Osteoblast (primary cell): ENCODE measurements at places on chromosomes 2 and 18. TPM values are rescaled to one million over a fixed set of nuclear protein-coding genes. Genes with fewer than 3 reads are reported as not detected.
A peak's percentile ranks its signal among the peaks of the same experiment; 100 is the strongest.

The CCDC68 gene
- total RNA-seq = 9.0 and 13.3 TPM in 2 replicates

DNA sequence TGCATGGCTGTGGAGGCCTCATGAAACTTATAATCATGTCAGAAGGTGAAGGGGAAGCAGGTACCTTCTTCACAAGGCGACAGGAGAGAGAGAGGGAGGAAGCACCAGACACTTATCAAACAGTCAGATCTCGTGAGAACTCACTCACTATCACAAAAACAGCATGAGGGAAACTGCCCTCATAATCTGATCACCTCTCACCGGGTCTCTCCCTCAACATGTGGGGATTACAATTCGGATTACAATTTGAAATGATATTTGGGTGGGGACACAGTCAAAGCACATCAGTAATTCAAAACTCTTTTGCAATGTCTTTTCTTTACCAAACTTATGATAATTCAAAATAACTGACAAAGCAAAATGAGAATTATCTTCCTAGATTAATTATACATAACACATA lies 8.5 kb upstream of the CCDC68 start:
- no peak for DNase-seq

The PFN4 gene
- total RNA-seq = 0.88 TPM in 1 of 2 replicates, not detected in the other

- no peak for DNase-seq
Measured at GRCh38 chr18:55688030-55688429, 100.0 kb upstream of the TCF4 start.

The MAP2 gene
- 2.1 and 2.2 TPM in 2 replicates for total RNA-seq

The UPP2 gene
- total RNA-seq = not detected in 2 replicates

The CYBRD1 gene
- total RNA-seq = 338 and 514 TPM in 2 replicates

The VAMP5 gene
- 21.8 and 27.1 TPM in 2 replicates for total RNA-seq

The GALNT14 gene
- total RNA-seq = not detected in 2 replicates

The TBR1 gene
- under 0.01 TPM in 1 of 2 replicates, not detected in the other for total RNA-seq

DNA sequence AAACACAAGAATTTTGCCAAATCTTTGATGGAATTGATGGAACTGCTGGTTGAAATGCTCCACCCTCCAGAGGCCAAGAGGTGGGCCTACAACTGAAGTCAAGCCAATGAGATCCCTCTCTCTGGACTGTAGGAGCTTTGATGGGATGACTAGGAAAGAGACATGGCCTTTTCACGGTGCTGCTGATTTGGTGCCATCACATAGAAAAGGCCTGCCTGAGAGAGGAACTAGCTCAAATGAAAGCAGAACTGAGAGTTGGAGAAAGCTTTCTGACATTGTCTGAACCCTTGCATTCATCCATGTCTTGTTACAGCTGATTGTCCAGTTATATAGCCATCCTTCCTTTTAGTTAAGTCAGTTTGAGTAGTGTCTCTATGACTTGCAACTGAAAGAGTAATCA lies 283.8 kb upstream of the LYPD1 start:
- no peak for DNase-seq

- DNase-seq = no peak
Measured at GRCh38 chr18:3916082-3916481, 466.1 kb downstream of the TGIF1 start.

The IL37 gene
- total RNA-seq = not detected in 2 replicates

DNA sequence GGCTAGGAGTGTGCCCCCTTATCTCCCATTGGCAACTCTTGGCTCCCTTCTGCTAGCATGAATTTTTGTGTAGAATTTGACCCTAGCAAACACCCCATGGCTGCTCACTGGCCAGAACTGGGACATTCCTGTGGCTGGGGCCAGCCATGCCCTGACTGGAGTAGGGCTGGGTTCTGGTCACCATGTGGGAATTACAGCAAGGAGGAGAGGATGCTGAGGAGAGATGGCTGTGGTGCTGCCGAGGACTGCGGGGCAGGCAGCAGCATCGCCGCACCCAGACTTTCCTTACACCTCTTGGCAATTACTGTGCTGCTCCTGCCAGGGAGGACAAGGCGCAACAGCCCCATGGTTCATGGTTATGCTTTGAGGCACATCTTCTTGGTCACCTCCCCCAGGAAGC lies 12.7 kb downstream of the KCNF1 start:
- peak; percentile 77 for DNase-seq

The GRHL1 gene
- total RNA-seq = 0.29 and 0.36 TPM in 2 replicates

GRCh38 chr2:169806586-169806985 lies 7.9 kb downstream of the SSB start:
- no peak for DNase-seq

The ARHGAP28 gene
- total RNA-seq = 23.9 and 24.2 TPM in 2 replicates

GRCh38 chr2:179981085-179981484 lies 26.0 kb downstream of the CWC22 start:
- DNase-seq = peak; percentile 44

GRCh38 chr2:191970867-191971266 lies 124.0 kb upstream of the CAVIN2 start:
- no peak for DNase-seq

- DNase-seq = no peak
Measured at GRCh38 chr2:40859617-40860016, 407.7 kb upstream of the SLC8A1 start.

DNA sequence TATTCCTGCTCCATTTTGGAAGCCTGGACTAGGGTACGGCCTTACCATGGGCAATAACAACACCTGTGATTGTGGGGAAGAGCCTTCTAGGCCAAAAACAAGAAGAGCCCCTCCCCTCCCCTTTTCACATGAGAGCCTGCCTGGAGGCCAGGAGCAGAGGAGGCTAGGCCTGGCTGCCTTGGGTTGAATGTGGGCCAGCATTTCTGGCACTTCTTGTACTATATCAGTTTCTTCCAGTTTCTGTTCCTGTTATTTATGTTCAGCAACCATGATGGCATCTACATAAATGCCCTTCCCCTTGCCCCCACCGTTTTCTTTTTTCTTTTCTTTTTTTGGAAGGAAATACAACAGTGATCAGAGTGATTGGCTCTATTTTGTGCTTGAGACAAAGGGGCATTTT lies 58.4 kb downstream of the KCTD18 start:
- DNase-seq = no peak

The TRIM54 gene
- total RNA-seq = not detected in 2 replicates

- no peak for DNase-seq
Measured at GRCh38 chr2:71462641-71463341, 9.4 kb downstream of the DYSF start.

- no peak for DNase-seq
Measured at GRCh38 chr2:3243804-3244203, 133.8 kb downstream of the EIPR1 start.

- DNase-seq = no peak
Measured at GRCh38 chr2:165497659-165498317, 28.3 kb downstream of the CSRNP3 start.

- peak; percentile 84 for DNase-seq
Measured at GRCh38 chr2:205750797-205751196, 68.5 kb downstream of the NRP2 start.

The DPYSL5 gene
- not detected in 2 replicates for total RNA-seq

DNA sequence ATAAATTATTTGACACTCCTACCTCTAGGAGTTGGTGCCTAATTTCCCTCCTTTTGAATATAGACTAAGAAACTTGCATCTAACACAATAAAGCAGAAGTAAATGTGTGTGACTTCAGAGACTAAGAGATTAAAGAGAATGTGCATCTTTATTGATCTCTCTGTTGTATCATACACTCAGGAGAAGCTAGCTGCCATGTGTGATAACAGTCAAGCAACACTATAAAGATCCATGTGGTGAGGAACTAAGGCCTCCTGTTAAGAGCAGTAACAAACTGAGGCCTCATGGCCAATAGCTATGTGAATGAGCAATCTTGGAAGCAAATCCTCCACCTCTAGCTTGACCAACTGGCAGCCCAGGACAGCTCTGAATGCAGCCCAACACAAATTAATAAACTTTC lies 3.4 kb downstream of the FANCL start:
- no peak for DNase-seq

- DNase-seq = no peak
Measured at GRCh38 chr2:141534666-141535362, 596.0 kb downstream of the LRP1B start.

DNA sequence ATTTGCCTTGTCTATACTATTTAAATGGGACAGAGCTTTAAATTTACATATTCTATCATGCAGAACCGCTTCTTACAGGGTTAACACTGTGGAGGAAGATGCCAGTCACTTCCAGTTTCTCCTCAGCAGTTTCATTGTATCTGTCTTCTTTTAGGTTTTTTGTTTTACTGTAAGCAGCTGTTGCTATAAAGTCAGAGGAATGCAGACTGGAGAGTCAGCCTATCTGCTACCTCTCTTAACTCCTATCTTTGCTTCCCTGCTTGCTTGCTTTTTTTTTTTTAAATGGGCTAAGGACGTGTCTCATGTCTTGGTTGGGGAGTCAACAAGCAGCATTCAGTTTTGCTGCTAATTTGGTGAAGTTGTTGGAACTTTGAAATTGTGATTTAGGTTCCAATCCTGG lies 8.9 kb downstream of the EPC2 start:
- DNase-seq = no peak

- DNase-seq = no peak
Measured at GRCh38 chr2:202299712-202300111, 34.1 kb downstream of the NOP58 start.

The CGREF1 gene
- total RNA-seq = 6.8 and 14.5 TPM in 2 replicates

The CYS1 gene
- total RNA-seq = 0.36 and 1.5 TPM in 2 replicates

DNA sequence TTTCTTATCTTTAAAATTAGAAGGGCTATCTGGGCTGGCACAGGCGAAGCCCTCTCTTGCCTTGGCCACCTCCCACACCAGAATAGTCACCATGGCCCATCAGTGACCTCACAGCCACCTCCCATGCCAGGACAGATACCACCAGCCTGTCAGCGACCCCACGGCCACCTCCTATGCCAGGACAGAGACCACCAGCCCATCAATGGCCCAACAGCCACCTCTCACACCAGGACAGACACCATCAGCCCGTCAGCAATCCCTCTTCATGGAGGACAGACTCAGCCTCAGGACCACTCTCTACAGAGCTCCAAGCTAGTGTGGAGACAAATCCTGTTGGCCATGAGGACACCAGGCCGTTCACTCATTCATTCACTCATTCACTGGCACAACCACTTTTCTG lies 74.6 kb downstream of the ASB1 start:
- peak; percentile 35 for DNase-seq

DNA sequence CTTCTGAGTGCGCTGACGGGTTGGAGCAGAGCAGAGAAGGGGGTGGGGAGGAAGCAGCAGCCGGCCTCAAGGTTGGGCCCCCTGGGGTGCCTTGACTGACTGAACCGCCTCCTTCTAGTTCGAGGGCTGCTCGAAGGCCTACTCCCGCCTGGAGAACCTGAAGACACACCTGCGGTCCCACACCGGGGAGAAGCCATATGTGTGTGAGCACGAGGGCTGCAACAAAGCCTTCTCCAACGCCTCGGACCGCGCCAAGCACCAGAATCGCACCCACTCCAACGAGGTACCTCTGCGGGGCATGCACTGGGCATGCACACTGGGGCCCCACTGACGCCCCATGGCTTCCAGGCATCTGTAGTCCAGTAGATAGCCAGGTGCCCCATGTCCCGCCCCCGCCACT lies 246.9 kb downstream of the GLI2 start:
- peak; percentile 68 for DNase-seq

The ZC3H6 gene
- 4.3 and 7.1 TPM in 2 replicates for total RNA-seq

DNA sequence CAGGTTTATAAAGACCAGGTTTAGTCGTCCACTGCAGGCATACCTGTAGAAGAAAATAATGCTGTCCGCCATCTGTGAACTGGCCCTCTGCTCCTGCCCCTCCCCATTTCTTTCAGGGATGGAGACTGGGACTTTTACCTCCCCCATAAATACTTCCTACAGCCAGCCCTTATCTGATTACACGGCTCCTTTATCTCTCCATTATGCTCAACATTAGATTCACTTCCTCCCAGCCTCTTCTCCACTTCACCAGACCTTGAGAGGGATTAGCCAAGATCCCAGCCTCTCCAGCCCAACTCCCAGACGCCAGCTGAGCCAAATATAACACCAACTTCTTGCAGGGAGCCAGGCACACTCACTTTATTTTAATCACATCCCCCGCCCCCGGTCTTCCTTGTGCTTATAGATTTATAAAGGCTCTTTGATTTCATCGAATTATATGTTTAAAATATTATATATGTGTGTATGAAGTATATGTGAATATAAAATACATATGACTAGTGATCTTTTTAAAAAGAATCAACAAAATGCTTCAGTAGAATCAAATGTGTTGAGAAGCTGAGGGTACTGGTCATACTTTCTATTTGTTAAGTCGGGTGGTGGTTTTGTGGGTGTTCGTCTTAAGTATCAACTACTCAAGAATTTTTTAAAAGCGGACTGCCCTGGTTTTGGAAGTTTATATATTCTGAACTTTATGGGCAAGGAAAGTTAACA lies 81.0 kb downstream of the SPRED2 start:
- peak; percentile 74 for DNase-seq
